ENCODE measurements at places on chromosomes 4 and X. TPM values are rescaled to one million over a fixed set of nuclear protein-coding genes. Genes with fewer than 3 reads are reported as not detected.

GRCh38 chr4:99817309-99817890, 773 bp downstream of the DAPP1 start:
- H3K4me1 ChIP-seq: no peaks in the 10 kb centered on the region
- H3K27me3 ChIP-seq: no peaks in the 10 kb centered on the region
- H3K36me3 ChIP-seq: no peaks in the 10 kb centered on the region
- H3K4me3 ChIP-seq: no peak overlapping the region

DNA sequence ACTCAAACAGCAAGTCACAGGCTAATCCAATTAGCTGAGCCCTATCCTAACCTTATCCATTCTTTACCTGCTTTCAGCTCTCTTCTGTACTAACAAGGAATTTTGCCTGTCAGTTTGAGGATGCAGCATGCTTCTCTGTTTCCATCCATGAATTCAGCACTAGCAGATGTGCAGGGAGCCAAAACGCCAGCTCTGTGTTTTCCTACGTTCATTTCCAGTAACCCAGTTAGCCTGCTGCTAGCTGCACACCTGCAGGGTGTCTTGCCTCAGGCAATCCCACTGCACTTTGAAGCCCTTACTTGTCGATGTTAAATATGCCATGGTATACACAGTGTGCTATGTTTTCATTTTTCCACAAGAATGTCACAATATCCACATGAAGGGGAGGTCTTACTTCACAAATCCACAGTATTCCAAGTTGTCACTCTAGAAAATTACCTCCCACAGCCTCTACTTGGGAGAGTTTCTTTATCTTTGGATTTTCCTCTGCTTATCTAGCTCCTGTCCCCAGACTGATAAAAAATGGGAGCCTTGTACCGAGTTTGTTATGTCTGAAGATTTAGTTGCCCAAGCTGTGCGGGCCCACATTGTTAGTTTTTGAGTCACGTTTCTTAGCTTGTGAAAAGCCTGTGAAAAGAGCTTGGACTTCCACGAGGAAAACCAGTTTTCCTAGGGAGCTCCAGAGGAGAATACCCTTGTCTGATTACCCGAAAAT, 127.6 kb upstream of the HHIP start:
- no peaks in the 10 kb centered on the region for H3K27me3 ChIP-seq
- peaks cover 4% of the 10 kb centered on the region for H3K4me1 ChIP-seq
- no peak overlapping the region for H3K4me3 ChIP-seq
- DNase-seq: peak; percentile 71

DNA sequence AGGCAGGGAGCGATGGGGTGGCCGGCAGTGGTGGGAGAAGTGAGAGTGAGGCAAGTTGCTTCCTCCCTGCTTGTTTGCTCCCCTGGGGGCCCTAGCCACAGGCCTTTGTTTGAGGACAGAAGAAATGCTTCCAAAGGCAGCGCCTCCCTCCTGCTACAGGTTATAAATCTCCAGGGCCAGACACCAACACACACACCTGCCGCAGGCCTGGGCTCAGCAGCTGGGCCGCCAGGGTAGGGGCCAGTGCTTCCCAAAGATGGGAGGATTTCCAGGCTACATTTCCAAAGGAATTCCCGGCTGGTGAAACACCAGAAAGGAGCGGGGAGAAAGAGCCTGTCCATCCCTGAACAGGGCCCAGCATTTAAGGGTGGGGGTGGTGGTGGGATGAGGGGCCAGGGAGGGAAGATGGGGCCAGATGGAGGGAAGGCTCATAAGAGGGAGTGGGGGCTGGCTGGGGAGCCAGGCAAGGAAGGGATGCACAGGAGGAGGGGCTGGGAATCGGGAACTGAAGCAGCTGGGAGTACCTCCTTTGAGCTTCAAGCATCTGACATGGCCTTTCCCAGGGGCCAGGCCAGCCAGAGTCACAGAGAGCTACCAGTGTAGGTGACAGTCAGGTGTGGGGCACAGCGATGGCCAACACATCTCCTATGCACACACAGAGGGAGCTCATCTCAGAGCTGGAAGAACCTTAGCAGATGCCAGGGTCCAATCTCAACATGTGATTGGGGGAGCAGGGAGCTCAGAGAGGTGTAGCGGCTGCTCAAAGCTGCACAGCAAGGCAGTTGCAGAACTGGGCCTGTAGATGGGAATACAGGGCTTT, 143.9 kb downstream of the PJA1 start:
- H3K4me3 ChIP-seq: no peak overlapping the region
- H3K27ac ChIP-seq: no peak overlapping the region
- H3K4me1 ChIP-seq: no peaks in the 10 kb centered on the region
- H3K27me3 ChIP-seq: no peaks in the 10 kb centered on the region
- no peaks in the 10 kb centered on the region for H3K36me3 ChIP-seq

DNA sequence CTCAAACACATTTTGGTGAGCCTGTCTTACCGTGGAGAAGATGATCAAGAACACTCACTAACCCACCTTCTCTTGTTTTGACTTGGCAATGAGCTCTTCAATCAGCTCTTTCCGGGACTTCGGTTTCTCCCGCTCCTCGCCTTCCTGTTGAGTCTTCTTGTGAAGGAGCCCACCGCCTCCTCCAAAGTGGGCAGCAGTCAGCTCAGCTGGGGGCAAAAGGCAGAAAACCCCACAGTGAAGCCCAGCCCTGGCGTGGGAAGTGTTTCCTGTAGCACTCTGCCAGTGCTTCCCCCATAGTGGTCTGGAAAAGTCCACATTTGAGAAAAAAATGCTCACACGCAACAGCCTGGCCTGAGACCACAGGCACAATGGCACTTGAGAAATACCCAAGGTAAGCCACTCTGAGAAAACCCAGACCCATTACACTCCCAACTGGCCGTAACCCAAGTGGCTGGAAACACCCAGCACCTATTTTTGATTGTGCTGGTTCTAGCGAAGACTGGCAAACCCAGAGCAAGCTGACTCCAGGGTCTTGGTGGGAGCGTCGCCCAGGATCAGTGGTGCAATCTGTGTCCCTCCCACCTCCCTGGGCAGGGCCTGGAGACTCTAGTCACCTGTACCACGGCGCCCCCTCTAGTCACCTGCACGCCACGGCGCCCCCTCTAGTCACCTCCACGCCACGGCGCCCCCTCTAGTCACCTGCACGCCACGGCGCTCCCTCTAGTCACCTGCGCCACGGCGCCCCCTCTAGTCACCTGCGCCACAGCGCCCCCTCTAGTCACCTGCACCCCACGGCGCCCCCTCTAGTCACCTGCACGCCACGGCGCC, 8.6 kb downstream of the NOP14 start:
- no peak for DNase-seq
- H3K27me3 ChIP-seq: no peaks in the 10 kb centered on the region
- no peak overlapping the region for H3K4me3 ChIP-seq
- peak overlapping the region; percentile 78 for H3K27ac ChIP-seq
- H3K36me3 ChIP-seq: peaks cover 51% of the 10 kb centered on the region

GRCh38 chr4:61984260-61984909, 784.3 kb downstream of the ADGRL3 start:
- H3K27ac ChIP-seq: no peak overlapping the region
- no peaks in the 10 kb centered on the region for H3K27me3 ChIP-seq
- no peaks in the 10 kb centered on the region for H3K36me3 ChIP-seq
- DNase-seq: no peak
- H3K4me3 ChIP-seq: no peak overlapping the region

- no peak overlapping the region for H3K27ac ChIP-seq
- DNase-seq: no peak
- H3K4me1 ChIP-seq: no peaks in the 10 kb centered on the region
- no peaks in the 10 kb centered on the region for H3K27me3 ChIP-seq
These were observed 23.7 kb downstream of the MGARP start for GRCh38 chr4:139256349-139256748.

- no peaks in the 10 kb centered on the region for H3K36me3 ChIP-seq
- H3K4me3 ChIP-seq: no peak overlapping the region
- no peak overlapping the region for H3K27ac ChIP-seq
These were observed 2.9 kb downstream of the IDH3G start for GRCh38 chrX:153791104-153791852.

Gene GABRQ
- not detected for total RNA-seq

Gene UNC5C
- total RNA-seq: 28.4 TPM

Gene GPR119
- not detected for total RNA-seq

Gene CT45A10
- not detected for total RNA-seq
